ENCODE measurements at places on chromosomes 5 and 9.

GRCh38 chr9:107684224-107684623, 194.7 kb upstream of the KLF4 start:
- no peak for DNase-seq

DNA sequence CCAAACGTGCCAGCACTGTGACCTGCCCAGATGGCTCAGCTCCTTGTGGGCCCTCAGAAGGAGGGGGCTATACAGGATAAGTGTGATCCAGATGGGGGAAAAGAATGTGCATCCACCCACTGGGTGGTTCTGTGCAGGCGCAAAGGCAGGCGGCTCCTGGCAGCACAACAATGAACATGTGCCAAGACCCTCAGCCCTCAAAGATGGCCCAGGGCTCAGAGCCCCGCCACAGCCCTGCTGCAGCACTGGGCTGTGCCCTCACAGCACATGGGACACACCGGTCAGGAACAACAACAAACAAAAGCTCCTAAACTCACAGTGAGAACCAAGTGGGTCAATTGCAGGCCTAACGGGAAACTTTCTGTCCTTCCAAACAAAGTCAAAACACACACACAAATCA, 4.7 kb downstream of the SEMA4D start:
- DNase-seq: no peak

- no peak for DNase-seq
Observed at GRCh38 chr9:130137641-130138081, 34.5 kb upstream of the NCS1 start.

GRCh38 chr5:88503041-88503345, 234.3 kb upstream of the TMEM161B start:
- no peak for DNase-seq

- no peak for DNase-seq
Observed at GRCh38 chr5:39216631-39217030, 2.7 kb downstream of the FYB1 start.

DNA sequence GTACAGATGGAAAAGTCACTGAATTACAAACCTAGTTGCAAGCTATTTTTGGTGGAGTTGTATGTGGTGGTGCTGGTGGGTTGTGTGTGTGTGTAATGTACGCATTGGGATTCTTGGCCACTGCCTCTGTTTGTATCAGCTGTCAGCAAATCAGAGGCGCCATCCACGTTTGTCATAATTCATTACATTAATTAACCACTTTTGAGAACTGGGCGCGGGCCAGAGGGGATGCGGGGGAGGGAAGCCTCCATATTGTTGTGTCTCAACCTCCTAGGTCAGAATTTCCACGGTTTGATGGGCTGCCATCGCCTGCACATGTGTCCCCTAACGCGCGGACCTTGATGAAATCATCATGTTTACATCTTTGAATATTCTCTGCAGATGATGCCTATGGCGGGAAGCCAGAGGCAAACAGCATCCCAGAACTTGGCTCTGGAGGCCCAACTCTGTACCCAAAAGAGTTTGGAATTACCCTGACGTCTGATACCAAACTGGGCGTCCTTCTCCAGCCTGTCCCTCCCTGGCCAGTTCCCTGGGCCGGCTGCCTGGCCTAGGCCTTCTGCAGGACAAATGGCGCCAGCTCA, 54.9 kb downstream of the FGF18 start:
- DNase-seq: no peak

DNA sequence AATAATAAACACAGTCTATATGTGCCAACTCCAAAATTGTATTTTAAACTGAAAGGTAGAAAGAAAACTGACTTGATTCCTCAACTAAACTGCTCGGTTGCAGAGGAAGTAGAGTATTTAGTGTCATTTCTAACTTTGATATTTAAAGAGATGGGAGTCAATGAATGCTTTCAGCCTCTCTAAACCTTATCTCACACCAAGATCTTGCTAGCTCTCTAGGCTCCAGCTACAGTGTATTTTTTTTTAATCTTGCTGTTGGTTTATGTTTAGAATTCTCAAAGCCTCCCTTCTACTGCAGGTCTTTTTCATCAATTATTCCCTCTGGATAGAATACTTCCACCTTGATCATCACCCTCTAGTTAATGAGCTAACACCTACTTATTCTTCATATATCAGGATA, 419.4 kb upstream of the ZNF462 start:
- DNase-seq: no peak
